A172 (cell line): ENCODE measurements at places on chromosomes 5 and 9. TPM values are rescaled to one million over a fixed set of nuclear protein-coding genes. Genes with fewer than 3 reads are reported as not detected.

The RCL1 gene
- 10.3 and 12.1 TPM in 2 replicates for total RNA-seq

The CAVIN4 gene
- total RNA-seq = 1.1 and 2.4 TPM in 2 replicates

GRCh38 chr9:124344291-124345050 lies 70.8 kb downstream of the PSMB7 start:
- DNase-seq = no peak

DNA sequence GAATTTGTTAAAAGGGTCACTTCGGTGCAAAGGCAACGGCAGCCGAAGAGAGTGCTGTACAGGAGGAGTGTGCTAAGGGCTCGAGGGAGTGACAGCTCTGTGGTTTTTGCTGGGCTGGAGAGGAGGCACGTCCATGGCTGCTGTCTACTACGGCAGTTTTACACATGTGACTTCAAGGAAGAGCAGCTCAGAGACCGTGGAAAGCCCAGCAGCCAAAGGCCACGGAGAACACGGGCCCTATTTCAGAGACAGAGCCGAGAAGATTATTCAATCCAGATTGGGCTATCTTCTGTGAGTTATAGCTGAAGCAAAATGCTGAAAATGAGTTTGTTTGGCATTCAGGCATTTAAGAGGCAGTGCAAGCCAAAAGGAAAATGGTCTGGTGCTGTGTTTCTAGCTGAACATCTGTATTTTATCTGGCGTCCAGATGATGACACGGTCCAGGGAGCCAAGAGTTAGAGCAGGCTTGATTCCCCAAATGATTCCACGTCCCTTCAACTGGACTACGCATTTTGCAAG lies 96.4 kb downstream of the RFK start:
- no peak for DNase-seq

The SYK gene
- not detected in 2 replicates for total RNA-seq

The TICAM2 gene
- 10.0 and 11.1 TPM in 2 replicates for total RNA-seq

- DNase-seq = no peak
These were observed 90.5 kb downstream of the NRG2 start for GRCh38 chr5:139952574-139952973.

DNA sequence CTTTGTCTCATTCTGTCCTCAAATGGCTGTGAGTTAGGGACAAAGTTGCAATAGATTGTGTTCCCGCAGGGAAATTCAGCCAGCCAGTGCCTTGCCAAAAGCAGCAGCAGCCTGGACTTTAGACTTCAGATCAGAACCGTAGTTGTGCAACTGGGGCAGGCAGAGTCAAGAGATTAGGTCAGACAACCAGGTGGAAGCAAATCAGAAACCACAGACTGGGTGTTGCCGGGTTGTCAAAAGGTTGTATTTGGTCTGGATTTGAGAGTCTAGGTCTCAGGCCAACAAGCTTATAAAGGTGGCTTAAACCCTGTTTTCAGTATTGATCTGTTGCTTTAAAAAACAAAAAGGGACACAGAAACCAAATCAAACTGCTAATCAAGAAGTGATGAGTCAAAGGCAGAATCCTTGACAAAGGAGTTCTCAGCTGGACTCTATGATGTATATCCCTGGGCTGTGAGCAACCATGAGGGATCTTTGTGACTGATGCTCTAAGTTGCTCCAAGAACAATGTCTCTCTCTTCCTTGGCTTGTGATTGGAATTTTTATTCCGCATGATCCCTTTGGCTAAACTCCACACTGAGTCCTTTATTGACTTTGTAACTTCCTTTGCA lies 20.9 kb downstream of the RFK start:
- no peak for DNase-seq

DNA sequence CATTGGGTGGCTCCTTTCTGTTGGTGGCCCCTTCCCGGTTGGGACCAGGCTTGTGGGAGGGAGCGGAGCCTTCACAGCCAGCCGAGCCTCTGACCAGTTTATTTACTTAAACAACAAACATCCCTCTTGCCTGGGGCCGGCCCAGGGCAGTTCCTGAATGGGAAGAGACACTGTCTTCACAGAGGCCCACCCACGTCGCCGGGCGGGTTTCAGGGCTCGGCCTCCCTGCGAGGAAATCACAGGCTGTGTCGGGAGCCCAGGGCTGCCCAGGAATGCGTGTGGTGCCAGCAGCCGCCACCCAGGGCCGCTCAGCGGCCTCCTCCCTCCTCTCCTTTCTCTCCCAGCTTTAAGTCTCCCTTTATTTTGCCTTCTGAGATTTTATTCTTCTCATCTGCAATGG lies 132.5 kb downstream of the HSD17B3 start:
- no peak for DNase-seq

The COL5A1 gene
- 185 and 205 TPM in 2 replicates for total RNA-seq

- peak; percentile 83 for DNase-seq
These were observed at the start of gene CTNNAL1 for GRCh38 chr9:109012876-109013678. Gene CTNNAL1 (minus strand): TSS chr9:109013499. CDS start chr9:109013442, 57 bp downstream.

The TMOD1 gene
- 0.81 and 2.1 TPM in 2 replicates for total RNA-seq

The SPINK13 gene
- total RNA-seq = not detected in 2 replicates

- DNase-seq = no peak
These were observed 12.4 kb downstream of the CDH10 start for GRCh38 chr5:24632353-24632752.

GRCh38 chr9:137772281-137772873 lies 105.2 kb upstream of the CACNA1B start:
- DNase-seq = no peak
